ENCODE measurements at places on chromosomes 11 and 22.
A peak's percentile ranks its signal among the peaks of the same experiment; 100 is the strongest.

DNA sequence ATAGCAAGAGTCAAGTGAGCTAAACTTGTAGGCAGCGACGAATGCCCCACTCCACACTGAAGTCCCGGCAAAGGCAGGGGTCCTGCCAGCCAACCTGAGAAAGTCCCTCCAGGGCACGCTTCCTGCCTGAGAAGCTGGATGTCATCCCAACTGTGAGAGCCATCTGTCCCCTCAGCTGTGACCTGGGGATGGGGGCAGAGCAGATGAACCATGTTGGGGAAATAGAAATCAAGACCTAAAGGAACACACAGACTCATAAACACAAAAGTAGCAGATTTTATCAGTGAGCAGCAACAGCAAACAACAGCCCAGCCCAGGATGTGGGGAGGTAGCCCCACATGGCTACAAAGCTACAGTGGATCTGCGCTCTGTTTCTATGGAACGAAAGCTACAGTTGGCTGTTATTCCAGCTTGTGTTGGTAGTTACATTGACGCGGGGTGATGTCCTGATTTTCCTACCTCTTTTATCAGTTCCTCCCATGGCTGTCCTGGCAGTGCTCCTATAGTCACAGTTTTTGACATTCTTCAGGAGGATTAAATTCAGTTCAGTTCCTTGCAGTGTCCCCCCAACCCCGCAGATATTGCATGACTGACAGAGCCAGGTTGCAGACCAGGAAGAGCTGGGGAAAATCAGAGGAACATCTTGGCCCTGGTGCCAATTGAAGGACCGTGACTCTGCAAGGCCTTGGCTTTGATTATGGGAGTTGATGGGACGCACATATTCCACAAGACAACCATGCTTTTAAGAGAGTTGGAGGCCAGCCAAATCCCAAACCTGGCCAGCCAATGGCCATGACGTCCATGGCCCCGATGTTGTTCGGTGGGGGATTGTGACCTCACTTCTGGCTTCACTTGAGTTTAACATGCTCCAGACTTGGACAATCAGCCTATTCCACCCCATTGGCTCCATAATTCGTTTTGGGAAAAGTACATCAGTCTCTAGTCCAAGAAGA is 14.6 kb downstream of the MRGPRD start:
- DNase-seq: peak; percentile 33

GRCh38 chr22:47000256-47000655 is 237.8 kb downstream of the TBC1D22A start:
- no peak for DNase-seq

DNA sequence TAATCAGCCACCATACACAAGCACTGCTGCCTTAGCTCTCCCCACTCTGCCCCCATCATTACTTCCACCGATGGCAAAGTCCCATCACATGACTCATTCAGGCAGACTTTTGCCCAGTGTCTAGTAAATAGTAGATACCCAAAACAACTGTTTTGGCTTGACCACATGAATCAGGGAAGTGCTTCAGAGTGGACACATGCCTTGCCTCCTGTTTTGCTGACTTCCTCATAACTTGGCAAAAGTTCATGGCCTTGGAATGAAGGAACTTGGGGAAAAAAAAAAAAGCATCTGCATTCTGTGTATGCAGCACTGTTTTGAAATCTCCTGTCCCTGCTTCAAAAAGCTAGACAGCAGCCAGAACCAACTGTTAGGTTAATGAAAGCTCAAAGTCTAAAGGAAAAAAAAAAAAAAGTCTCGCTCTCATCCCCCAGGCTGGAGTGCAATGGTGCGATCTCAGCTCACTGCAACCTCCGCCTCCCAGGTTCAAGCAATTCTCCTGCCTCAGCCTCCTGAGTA is 335.3 kb downstream of the FAM181B start:
- no peak for DNase-seq

DNA sequence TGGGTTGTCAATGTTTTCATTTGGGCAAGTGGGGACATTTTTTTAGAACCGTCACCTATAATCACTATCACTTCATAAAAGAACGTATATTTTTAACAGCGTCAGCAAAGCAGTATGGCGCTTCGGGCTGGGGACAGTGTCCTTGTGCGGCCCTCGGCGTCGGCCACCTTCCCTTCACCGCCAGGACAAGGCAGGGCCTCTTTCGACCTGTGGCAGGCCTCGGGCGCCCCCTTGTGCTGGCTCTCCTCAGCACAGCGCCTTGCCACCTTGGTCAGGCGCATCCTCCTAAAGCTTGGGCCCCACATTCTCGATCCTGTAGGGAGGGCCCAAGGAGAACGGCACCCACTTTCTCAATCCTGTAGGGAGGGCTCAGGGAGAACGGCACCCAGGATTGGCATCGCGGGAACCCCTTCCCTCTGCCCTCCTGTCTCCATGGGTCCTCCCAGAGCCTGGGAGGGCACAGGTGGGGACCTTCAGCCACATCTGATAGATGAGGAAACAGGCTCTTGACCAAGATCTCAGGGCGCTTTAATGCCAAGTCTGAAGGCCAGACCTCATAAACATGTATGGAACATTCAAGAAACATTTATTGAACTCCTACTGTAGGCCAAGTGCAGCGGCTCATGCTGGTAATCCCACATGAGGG is 11.5 kb upstream of the FADD start:
- DNase-seq: no peak

GRCh38 chr11:117792241-117792640 is 4.8 kb downstream of the DSCAML1 start:
- no peak for DNase-seq

- DNase-seq: no peak
These were observed 89.8 kb downstream of the PIWIL4 start for GRCh38 chr11:94656968-94657367.

DNA sequence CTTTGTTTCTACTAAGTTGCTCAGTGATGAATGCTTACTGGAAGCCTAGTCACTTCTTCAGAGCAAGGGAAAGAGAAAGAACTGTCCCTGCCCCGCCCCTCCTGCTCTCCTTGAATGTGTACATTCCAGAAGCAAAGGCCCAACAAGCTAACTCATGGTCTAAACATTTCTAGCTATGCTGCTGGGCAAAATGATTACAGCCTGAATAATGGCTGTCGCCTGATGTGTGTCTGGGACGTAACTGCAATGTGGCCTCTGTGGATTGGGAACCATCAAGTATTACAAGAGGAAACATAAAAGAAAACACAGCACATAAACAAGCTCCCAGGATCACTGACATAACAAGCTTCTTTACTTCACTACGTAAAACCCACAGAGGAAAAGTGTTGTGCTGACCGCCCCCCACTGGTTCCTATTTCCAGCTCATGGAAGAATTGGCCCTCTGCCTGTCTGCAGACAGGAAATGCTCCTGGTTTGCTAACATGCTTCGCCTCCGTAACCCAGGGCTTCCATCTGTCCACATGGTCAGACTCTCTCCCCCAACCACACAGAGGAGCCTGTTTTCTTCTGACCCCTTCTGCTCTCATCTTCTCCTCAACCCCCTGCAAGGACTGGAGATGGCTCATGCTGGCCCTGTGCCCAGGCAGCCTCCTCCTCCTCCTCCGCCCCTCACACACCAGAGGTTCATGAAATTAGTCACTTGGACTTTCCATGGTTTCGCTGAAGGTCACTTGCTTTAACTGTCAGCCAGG is 187.2 kb downstream of the MAML2 start:
- DNase-seq: peak; percentile 71

Data from activated naive CD4-positive, alpha-beta T cell treated with anti-CD3 and anti-CD28 coated beads, Interleukin-2, amount 50 U/mL, for 72 hours (primary cell).